ENCODE measurements at places on chromosomes 1 and 21. TPM values are rescaled to one million over a fixed set of nuclear protein-coding genes. Genes with fewer than 3 reads are reported as not detected.

DNA sequence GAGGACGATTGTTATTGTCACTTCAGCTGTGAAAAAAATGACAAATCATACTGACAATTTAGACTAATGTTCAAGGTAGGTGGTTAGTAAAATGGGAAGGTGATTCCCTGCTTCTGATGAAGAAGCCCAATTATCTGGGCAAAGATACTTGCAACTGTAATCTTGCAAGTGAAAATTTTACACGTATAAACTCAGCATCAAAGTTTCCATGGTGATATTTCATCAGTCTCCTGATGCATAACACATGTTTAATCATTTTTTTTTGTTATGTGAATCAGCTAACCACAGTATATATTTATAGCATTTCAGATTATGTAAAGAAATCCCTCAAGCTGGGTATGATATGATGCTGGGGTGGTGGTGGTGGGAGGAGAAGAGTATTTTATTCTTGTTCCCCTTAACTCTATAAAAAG lies 16.4 kb upstream of the KCNK1 start:
- no peak overlapping the region for H3K4me3 ChIP-seq
- no peaks in the 10 kb centered on the region for H3K4me1 ChIP-seq
- H3K36me3 ChIP-seq: no peaks in the 10 kb centered on the region

The OR2M2 gene
- not detected for total RNA-seq

The SYT11 gene
- total RNA-seq: 11.9 TPM

- no peak overlapping the region for H3K4me3 ChIP-seq
- H3K27me3 ChIP-seq: no peaks in the 10 kb centered on the region
- DNase-seq: peak; percentile 21
Observed at GRCh38 chr1:60765204-60765603, 317.2 kb upstream of the NFIA start.

The DNMT3L gene
- not detected for total RNA-seq

GRCh38 chr21:34864370-34865149 lies 184.5 kb downstream of the RUNX1 start:
- no peak overlapping the region for H3K27ac ChIP-seq
- peaks cover 4% of the 10 kb centered on the region for H3K27me3 ChIP-seq
- no peak overlapping the region for H3K4me3 ChIP-seq
- peaks cover 6% of the 10 kb centered on the region for H3K36me3 ChIP-seq

GRCh38 chr1:64687725-64688327 lies 57.0 kb upstream of the RAVER2 start:
- peaks cover 5% of the 10 kb centered on the region for H3K4me1 ChIP-seq
- no peak for DNase-seq
- H3K36me3 ChIP-seq: no peaks in the 10 kb centered on the region
- H3K27ac ChIP-seq: no peak overlapping the region

The STRIP1 gene
- 35.9 TPM for total RNA-seq

The OR2AK2 gene
- total RNA-seq: not detected

DNA sequence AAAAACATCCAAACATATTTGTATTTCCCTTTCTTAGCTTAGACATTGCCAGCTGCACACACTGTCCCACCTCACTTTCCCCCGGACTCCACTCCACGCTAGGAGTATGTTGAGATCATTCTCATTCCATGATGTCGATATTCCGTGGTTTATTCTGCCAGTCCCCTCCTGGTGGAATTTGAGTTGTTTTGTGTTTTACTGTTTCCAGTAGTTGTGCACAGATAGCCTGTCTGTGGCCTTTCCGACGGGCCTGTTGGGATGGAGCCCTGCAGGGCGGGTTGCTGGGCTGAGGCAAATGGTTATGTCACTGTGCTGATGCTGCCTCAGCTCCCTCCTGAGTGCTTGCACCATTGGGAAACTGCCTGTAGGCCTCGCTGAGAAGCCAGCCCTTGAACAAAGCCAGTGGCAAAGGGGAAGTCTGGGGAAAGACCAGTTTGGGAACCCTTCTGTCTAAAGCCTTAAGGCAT lies 12.8 kb downstream of the TRAPPC10 start:
- H3K36me3 ChIP-seq: peaks cover 39% of the 10 kb centered on the region
- H3K27ac ChIP-seq: peak overlapping the region; percentile 59
- DNase-seq: no peak
- no peaks in the 10 kb centered on the region for H3K27me3 ChIP-seq

DNA sequence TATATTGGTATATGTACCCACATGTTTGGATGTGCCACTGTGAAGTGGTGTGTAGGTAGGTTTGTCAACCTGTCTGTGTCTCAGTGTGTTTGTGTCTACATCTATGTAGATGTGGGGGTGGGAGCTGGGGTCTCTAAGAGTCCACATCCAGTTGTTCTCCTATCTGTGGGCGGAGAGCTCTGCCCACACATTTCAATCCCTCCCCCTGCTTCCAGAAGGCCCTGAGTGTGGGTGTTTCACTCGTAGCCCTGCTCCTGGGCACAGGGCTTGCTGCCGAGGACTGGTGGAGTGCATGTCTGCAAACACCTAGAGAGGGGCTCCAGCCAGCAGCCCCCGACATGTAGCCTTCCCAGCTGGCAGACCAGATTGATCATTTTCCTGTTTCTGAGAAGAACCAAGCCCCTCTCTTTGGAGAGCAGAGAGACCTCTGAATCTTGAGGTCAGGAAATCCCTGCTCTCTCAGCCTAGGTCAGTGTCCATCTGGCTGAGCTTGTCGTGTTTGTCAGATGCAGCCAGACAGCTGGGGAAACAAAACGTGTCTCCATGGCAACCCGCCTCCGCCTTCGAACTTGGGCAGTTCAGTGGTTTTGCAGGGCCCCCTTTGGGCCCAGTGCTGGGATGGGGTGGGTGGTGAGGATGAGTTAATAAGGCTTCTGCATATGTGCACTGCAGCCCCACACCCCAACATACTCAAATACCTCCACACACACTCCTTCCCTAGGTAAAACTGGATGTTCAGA lies 31.2 kb upstream of the SYNC start:
- no peak for DNase-seq
- no peaks in the 10 kb centered on the region for H3K36me3 ChIP-seq
- no peak overlapping the region for H3K27ac ChIP-seq
- H3K4me3 ChIP-seq: no peak overlapping the region

The RSPH1 gene
- total RNA-seq: not detected

- peak within 1 kb of the TSS; percentile 57 for H3K4me3 ChIP-seq
- DNase-seq: no peak
- H3K27me3 ChIP-seq: peaks cover 50% of the 10 kb centered on the region
- H3K27ac ChIP-seq: no peak within 1 kb of the TSS
Observed at GRCh38 chr1:15153184-15153841, at the start of gene TMEM51. Gene TMEM51, plus strand, starts transcription at chr1:15153747. Its CDS starts 61,341 bp downstream, at chr1:15215088.

The HOOK1 gene
- 6.2 TPM for total RNA-seq

The CYP2J2 gene
- 2.7 TPM for total RNA-seq

DNA sequence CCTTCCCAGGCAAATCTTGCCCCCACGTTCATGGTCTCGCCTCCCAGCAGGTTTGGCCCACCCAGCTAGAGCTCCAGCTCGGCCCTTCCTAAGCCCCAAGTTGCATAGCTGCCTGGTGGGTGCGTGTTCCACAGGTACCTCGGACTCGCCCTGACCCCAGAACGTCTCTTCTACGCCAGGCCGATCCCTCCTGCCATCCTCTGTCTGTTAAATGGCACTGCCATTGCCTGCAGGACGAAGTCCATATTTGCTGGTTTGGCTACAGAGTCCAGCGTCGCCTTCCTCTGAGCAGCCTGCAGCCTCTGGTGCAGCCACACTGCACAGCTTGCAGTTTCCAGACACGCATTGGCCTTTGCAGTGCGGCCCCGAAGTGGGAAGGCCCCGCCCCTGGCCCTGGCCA lies 228.1 kb downstream of the SDCCAG8 start:
- H3K27ac ChIP-seq: peak overlapping the region; percentile 55
- no peak for DNase-seq
- H3K36me3 ChIP-seq: no peaks in the 10 kb centered on the region
- H3K27me3 ChIP-seq: no peaks in the 10 kb centered on the region
- peak overlapping the region; percentile 65 for H3K4me3 ChIP-seq
- H3K4me1 ChIP-seq: peaks cover 26% of the 10 kb centered on the region

The CD5L gene
- not detected for total RNA-seq

DNA sequence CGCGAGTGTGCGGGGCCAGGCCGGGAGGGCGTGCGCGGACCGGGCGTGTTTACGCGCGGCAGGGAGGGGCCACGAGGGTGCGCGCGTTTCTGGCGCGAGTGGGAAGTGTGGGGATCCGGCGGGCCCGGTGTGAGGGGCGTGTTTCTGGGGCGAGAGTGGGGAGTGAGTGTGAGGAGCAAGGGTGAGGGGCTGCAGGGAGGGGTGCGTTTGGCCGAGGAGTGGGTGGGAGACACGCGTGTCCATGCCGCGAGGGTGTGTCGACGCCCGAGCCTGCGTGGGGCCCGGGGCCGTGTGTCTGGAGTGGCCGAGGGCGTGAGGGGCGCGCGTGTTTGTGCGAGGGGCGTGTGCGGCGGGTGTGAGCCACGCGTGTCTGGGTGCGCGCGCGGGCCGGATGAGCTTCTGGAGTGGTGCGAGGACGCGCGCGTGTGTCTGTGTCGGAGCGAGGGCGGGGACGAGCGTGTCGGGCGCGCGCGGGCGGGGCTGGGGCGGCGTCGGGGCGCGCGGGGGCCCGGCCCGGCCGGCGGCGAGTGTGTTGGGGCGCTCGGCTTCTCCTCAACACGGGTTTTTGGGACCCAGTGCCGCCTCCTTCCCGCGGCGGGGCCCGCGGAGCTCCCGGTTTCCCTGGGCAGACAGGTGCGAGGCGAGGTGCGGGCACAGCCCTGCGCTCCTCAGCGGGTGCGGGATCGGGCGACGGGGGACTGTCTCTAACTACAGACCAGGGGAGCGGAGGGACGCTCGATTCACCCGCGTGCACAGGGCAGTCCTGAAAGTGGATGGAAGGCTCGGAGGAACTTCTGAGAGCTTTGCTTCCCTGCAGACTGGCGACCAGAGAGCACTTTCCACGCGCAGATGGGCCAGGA lies 65.8 kb upstream of the VAMP3 start:
- DNase-seq: peak; percentile 32
- H3K27ac ChIP-seq: no peak overlapping the region
- H3K36me3 ChIP-seq: no peaks in the 10 kb centered on the region
- H3K27me3 ChIP-seq: peaks cover 67% of the 10 kb centered on the region
- peak overlapping the region; percentile 59 for H3K4me3 ChIP-seq

DNA sequence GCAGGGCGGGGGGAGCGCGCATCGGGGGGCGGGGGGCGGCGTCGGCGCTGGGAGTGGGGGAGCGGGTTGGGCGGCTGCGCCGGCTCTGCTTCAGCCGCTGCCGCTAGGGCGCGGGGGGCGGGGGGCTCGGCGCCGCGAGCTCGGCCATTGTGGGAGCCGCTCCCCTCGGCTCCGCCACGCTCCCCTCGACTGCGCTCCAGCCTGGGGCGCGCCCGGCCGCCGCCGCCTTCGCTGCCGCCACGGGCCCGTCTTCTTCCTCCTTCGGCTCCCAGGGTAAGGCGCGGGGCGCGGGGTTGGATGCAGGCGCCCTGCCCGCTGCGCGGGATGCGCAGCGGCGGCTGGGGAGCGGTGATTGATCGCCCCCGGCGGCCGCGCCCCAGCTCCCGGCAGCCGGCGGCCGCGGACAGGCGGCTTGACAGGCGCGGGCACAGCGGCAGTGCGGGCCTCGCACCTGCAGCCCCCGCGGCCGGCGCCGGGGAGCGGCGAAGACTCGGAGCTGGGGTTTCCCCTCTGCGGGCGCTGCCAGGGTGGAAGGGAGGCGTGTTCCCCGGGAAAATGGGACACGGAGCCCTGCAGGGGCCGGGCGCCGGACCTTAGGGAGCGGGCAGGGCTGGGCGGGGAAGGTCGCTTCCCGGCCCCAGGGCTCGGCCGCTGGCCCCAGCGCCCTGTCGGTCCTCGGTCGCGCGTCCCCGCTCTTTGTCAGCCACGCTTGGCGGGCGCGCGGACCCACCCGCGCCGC lies 55.3 kb downstream of the NDUFS5 start:
- H3K27me3 ChIP-seq: peaks cover 44% of the 10 kb centered on the region
- peaks cover 5% of the 10 kb centered on the region for H3K4me1 ChIP-seq
- no peak overlapping the region for H3K4me3 ChIP-seq

DNA sequence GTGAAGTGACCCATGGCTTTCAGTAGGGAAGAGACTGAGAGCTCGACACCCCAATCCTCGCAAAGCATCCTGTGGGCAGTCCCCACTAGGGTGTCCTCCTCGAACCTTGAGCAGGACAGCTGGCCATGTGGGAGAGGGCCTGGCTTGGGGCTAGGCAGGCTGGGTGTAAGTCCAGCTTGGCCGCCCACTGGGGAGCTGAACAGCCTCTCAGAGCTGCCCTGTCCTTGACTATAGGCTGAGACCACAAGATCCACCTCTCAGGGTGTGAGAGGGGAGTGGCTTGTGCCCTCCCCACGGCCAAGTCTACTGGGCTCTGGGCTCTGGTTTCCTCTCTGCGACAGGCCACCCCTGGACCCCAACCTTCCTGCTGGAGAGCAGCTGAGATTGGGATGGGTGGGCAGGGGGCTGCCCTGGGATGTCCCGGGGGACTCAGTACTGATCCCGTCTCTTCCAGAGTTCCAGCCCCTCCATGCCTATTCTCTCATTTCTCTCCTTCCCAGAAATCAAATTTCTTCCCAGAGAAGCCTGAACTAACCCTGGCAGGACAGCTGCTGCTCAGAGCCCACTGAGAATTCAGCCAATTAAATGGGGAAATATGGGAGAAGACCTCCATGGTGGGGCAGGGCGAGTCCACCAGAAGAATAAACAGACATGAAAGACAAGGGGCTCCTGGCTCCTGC lies 282.9 kb downstream of the PTPRU start:
- no peaks in the 10 kb centered on the region for H3K36me3 ChIP-seq
- DNase-seq: no peak
- no peak overlapping the region for H3K27ac ChIP-seq
- no peak overlapping the region for H3K4me3 ChIP-seq

DNA sequence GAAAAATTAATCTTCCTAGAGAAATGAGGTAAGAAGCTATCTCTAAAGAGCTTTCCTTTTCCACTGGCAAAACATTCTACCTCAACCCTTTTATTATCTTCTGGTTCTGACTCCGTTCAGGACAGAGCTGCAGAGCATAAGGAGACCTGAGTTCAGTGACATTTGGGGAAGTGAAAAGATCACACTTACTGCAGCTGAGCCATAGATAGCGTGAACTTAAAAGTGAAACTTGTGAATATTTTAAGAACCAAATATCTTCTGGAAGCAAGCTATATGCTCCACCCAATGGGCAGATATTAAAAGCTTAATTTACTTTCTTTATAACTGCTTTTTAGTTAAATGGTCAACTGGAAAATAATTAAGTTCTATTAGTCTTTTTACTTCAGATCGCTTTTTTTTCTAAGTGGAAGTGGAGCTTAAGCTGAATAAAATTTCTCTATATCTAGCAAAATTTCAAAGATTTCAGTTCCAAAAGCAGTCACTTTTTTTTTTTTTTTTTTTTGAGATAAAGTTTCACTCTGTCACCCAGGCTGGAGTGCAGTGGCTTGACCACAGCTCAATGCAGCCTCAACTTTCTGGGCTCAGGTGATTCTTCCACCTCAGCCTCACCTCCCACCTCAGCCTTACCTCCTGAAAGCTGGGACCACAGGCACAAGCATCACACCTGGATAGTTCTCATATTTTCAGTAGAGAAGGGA lies 11.9 kb downstream of the PTPN22 start:
- H3K36me3 ChIP-seq: peaks cover 69% of the 10 kb centered on the region
- no peaks in the 10 kb centered on the region for H3K27me3 ChIP-seq
- no peak for DNase-seq
- no peak overlapping the region for H3K4me3 ChIP-seq

GRCh38 chr1:24898152-24898908 lies 31.7 kb downstream of the RUNX3 start:
- no peaks in the 10 kb centered on the region for H3K27me3 ChIP-seq
- peak; percentile 70 for DNase-seq
- peak overlapping the region; percentile 75 for H3K27ac ChIP-seq
- peaks cover 43% of the 10 kb centered on the region for H3K36me3 ChIP-seq
- H3K4me3 ChIP-seq: peak overlapping the region; percentile 43

GRCh38 chr21:20971296-20971921 lies 26.8 kb upstream of the NCAM2 start:
- DNase-seq: peak; percentile 28
- H3K27me3 ChIP-seq: no peaks in the 10 kb centered on the region
- H3K36me3 ChIP-seq: no peaks in the 10 kb centered on the region
- H3K4me3 ChIP-seq: no peak overlapping the region
- H3K4me1 ChIP-seq: no peaks in the 10 kb centered on the region
